ENCODE measurements at places on chromosomes 11 and 22.
A peak's percentile ranks its signal among the peaks of the same experiment; 100 is the strongest.

DNA sequence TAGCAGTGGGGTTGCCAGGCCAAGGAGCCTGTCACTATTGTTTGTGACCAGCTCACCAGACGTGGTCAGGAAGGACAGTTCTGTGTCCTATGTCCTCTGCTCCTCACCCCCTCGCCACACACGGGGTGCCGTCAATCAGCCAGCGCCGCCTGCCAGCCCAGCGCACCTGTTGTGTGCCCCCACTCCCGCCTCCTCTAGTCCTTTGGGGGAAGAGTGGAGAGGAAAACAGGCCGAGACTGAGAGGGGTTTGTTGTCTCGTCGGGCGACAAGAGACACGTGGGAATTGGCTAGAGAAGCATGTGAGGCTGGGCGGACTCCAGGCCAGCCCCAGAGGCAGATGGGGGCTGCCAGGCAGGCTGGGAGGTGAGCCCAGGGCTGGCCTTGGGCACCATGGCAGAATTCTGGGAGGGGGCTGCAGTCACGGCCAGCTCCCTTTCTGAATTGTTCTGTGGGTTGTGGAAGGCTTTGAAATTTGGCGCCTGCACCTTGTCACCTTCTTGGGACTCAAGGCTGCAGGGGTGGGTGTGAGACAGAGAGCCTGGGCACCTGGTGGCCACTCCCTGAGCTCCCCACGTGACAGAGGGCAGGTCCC lies 3.1 kb upstream of the KCNQ1OT1 start:
- DNase-seq, result no peak

- DNase-seq, result no peak
Measured at GRCh38 chr11:90867416-90867815, 644.6 kb upstream of the CHORDC1 start.

- DNase-seq, result no peak
Measured at GRCh38 chr11:134025082-134025429, 43.8 kb upstream of the JAM3 start.

DNA sequence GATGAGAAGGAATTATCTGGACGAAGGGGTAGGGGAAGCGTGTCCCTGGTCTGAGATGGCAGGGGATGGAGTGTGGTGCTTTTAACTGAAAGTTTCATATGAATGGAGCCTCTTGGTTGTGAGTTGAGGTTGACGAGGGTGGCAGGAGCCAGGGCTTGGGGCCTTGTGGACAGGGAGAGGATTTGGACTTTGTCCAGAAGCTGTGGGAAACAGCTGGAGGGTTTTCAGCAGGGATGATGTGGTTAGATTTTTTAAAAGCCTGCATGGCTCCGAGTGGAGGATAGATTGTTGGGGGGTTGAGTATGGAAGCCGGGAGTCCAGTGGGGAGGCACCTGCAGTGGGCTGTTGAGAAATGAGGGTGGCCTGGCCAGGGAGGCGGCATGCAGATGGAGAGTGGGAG lies 24.8 kb downstream of the MYO7A start:
- no peak for DNase-seq

DNA sequence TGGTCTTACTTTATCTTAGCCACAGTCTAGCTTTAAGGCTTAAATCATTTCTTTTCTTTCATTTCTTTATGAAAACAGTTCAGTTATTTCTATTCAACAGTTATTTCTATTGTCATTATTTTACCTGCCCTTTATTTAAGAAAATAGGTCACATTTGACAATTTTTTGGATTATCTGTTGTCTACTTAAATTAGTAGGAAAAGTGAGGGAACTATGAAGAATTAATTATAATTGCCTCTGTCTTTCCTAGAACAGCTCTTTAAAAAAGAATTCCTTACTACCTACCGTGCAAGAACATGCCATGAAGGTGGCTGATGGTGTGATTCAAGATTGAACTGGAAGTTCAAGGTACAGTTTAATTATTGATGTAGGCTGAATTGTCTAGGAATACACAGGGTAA lies at the start of gene OR4C6:
Gene OR4C6, plus strand, starts transcription at position 301 of the 400 bp plus-strand sequence. CDS start 2,966 bp downstream, outside the sequence.
- no peak for DNase-seq

- no peak for DNase-seq
Measured at GRCh38 chr11:16610738-16611388, 127.6 kb upstream of the C11orf58 start.

DNA sequence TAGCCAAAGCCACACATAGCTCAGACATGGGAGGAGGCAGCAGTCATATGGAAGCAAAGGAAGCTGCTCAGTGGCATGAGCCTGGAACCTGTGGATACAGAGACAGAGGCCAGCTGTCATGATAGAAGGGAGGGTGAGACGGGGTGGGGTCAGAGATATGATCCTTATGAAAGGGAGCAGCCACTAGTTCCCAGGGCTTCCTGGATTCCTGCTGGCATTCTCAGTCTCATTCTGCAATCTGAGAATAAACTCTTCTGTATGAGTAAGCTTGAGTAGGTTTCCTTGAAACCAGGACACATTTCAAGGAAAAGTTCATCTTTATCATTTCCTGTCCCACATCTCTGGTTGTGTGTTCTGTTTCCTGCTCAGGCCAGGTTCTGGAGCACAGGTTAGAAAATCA lies 220.2 kb upstream of the SNX19 start:
- no peak for DNase-seq

- peak; percentile 77 for DNase-seq
Measured at GRCh38 chr11:75384438-75385080, 14.8 kb upstream of the RPS3 start.

DNA sequence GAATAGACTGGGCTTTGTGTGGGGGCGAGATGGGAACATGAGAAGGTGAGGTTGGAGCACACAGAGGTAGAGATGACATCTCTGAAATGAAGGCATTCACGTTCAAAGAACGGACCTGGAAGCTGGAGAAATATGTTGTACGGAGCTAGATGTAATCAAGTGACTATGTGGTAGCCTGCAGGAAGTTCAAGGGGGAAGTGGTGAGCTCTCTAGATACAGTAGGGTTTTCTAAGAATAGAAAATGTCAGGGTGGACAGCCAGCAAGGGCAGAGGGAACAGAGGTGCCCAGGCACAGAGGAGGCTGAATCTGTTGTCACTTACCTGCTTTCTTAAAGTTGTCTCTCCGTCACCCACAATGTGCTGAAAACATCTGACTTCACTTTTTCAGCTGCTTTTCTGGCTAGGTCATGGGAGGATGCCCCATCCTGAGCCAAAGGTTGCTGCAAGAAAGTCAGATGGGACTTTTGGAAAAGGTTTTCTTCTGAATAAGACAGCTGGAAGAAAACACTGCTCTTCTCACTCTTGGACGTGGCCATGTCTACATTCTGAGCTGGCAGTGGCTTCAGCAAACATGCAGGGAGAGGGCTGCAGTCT lies 171.5 kb upstream of the B3GAT1 start:
- DNase-seq, result no peak

DNA sequence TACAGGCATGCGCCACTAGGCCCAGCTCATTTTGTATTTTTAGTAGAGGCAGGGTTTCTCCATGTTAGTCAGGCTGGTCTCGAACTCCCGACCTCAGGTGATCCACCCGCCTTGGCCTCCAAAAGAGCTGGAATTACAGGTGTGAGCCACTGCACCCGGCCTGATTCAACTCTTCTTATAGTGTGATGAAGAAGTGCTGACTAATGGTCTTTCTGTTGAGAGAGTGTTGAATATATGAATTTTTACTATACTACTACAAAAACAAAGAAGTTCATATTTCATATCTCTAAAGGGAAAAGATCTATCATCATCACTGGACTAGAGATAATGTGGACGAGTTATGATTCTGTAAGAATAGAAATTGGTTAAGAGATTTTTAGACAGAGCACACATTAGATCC lies 320.1 kb downstream of the SOX6 start:
- no peak for DNase-seq

DNA sequence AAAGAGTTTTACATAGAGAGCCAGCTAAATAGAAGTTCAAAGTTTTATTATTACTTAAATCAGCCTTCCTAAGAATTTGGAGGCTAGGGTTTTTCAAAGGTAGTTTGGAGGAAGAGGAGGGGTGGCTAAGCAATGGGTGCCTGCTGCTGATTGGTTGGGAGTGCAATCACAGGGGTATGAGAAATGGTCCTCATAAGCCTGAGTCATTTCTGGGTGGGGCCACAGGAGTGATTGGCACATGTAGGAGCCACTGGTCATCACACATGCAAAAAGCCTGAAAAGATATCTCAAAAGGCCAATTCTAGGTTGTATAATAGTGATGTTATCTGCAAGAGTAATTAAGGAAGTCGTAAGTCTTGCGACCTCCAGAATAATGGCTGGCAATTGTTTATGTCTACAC lies 12.9 kb downstream of the OR51L1 start:
- no peak for DNase-seq

GRCh38 chr11:76984743-76985142 lies 49.5 kb upstream of the B3GNT6 start:
- no peak for DNase-seq

DNA sequence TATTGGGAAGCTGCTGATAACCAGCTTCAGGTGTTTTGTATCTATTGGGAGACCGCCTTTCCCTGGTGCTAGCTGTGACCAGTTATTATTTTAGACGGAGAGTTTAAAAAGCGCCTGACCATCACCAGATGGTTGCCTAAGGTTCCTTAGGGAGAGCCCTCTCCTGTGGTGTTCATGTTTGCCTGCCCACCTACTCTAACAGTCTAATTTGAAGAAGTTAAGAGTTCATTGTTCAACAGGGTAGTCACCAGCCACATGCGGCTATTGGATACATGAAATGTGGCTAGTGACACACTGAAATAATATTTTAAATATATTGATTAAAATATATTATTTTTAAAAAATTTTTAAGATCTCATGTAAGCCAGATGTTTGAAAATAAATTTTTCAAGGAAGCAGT lies 71.3 kb upstream of the SLN start:
- DNase-seq, result no peak

DNA sequence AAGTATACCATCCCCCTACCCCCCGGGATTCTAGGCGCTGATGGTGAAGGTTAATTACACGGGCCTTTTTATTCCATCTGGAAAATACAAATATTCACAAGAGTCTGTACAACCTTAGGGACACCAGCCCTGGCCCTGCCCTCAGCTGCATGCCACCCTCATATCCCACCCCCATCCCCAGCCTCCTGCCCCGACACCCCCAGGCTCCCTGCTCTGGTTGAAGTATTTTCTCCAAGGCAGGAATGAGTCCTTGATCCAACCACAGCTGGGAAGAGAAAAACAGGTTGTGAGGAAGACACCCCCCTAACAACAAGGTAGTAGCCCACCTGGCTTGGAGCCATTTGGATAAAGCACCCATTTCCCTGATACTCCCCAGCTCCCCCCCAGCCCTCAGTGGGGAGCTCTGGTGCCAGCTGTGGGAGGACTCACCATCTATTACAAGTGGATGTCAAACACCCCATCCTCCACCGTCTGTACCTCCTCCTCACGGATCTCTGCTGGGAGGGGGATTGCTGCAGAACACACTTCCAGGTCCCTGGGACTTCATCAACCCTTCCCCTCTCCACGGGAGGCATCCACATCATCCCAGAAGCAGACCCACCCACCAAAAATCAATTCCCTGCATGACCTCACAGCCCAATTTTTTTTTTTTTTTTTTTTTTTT lies 4.0 kb upstream of the NRXN2 start:
- DNase-seq, result no peak

DNA sequence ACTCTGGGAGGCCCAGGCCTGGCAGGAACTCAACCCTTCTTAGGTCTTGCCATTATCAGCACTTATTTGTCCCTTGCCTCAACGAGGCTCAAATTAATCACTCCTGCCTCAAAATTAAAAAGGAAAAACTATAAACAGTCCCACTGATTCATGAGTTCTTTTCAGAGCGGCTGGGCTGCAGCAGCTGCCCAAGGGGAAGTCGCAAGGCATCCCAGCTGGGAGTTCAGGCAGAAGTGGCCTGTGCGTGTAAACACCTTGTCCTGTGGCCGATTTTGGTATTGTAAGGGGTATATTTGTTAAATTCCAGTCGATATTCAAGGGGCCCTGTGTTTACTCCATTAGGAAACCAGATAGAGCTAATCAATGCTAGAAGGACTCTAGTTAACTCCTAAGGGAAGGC lies 213.9 kb upstream of the CADM1 start:
- DNase-seq, result no peak

GRCh38 chr11:91932151-91932821 lies 292.3 kb upstream of the FAT3 start:
- no peak for DNase-seq

DNA sequence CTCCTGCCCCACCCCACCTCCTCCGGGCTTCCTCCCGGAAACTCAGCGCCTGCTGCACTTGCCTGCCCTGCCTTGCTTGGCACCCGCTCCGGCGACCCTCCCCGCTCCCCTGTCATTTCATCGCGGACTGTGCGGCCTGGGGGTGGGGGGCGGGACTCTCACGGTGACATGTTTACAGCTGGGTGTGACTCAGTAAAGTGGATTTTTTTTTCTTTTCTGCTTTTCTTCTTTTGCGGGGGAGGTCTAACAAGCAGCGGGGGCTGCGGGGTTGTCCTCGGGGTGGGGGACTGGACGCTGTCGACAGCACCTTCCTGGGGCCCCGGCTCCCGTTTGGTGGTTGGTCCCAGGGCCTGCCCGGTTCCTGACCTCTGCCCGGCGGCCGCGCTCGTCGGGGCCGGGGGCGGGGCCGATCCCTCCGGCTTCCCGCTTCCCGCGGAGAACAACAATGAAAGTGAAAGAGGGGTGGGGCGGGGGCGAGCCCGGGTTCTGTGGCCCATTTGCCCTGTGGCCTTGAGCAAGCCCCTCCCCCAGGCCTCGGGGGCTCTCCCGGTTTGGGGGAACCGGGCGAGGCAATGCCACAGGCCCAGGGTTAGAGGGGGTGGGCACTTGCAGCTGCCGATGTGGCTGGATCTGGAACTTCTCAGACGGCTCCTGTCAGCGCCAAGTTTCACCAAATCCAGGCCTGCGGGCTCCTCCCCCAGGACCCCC lies 975 bp upstream of the MDK start:
- peak; percentile 79 for DNase-seq

GRCh38 chr11:10426475-10426874 lies 28.6 kb upstream of the AMPD3 start:
- no peak for DNase-seq

Data from HuH-7.5 (cell line).